ENCODE measurements at places on chromosomes 16 and 17.

- no peak for DNase-seq
These were observed 27.3 kb upstream of the HS3ST2 start for GRCh38 chr16:22786691-22787090.

GRCh38 chr17:76820039-76820438 lies 48.2 kb upstream of the MGAT5B start:
- no peak for DNase-seq

DNA sequence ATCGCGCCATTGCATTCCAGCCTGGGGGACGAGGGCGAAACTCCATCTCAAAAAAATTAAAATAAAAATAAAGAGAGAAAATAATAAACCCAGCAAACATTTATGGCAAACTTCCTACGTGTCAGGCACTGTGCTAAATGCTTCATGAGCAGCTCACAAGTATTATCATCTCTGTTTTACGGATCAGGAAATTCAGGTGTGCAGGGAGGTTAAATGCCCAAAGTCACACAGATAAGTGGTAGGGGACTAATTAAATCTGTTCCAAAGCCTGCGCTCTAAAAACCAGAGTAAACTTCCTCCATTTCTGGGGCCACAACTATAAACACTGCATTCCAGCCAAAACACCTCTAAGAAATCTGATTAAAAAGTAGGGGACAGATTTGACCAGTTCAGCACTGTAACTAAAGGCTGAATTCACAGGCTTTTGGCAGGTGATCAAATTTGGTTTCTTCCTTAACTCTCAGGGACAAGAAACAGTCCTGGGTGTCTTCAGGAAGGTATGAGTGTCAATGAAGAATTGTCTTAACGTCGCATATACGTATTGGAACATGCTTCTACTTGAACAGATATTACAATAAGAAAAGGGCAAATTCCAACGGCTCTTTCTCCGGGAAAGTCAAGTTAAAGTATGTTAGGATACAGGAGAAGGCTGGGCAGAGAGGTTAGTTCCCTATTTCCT lies 996 bp downstream of the STRADA start:
- DNase-seq = no peak

GRCh38 chr16:8547762-8548161 lies 42.5 kb downstream of the TMEM114 start:
- no peak for DNase-seq

- no peak for DNase-seq
These were observed 113.9 kb upstream of the ADAMTS18 start for GRCh38 chr16:77548766-77549165.

GRCh38 chr17:34884597-34884996 lies 76.7 kb downstream of the CCT6B start:
- no peak for DNase-seq

- DNase-seq = no peak
These were observed 88.5 kb downstream of the SMG6 start for GRCh38 chr17:2214929-2215615.

DNA sequence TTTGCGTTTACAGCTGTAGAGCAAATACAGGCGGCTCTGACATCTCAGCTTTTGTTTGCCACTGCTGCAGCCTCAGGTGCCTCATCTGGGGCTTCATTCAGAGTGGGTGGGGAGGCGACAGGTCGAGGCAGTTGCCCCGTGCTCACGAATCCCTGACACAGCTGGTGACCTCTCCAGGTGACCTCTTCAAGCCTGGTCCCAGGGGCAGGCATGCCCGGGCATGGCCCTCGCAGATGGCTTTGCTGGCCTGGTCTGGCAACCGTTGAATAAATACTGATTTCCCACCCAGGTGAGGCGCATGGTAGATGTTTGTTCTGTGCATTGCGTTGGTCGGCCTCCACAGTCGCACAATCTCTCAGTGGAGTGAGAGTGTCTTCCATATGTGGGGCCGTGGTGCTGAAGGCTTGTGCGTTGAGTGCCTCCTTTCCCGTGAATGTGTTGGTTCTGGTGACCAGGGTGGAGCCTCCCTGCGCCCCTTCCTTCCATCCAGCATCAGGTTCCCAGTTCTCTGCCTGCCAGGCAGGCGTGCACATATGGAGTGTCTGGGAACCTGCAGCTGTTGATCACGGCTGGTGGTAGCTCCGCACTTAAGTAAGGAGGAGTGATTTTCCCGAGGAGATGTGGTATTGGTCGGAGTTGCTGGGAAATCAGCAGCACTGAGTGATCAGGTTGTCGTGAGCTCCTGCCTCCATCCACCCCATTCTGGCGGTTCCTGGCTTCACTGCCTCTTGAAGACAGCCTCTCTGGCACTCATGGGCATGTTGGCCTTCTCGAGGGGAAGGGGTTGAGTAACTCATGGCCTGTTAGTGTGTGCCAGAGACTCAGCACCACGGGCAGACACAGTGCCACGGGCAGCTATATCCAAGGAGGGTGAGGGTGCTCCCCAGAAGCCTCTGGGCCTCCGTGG lies 149.7 kb downstream of the RPTOR start:
- no peak for DNase-seq

DNA sequence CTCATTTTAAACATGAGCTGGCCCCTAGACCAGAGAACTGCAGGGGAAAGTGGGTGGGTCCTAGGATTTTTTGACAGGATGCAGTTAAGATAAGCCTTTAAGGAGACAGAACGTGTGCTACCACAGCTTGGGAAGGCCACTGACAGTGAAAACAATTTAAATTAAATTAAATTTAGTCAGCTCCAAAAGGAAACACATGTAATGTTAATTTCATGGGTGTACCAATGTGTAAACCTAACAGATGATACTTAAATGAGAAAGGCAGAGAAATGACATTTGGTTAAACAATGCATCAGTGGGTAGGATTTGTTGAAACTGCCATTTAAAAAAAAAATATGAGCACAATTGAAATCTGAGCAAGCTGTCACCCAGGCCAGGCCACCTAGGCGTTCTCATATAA lies 250.8 kb downstream of the XYLT1 start:
- no peak for DNase-seq

- no peak for DNase-seq
These were observed 947 bp downstream of the SLC7A6OS start for GRCh38 chr16:68309799-68310198.

GRCh38 chr16:72744076-72744793 lies 303.7 kb downstream of the ZFHX3 start:
- no peak for DNase-seq

DNA sequence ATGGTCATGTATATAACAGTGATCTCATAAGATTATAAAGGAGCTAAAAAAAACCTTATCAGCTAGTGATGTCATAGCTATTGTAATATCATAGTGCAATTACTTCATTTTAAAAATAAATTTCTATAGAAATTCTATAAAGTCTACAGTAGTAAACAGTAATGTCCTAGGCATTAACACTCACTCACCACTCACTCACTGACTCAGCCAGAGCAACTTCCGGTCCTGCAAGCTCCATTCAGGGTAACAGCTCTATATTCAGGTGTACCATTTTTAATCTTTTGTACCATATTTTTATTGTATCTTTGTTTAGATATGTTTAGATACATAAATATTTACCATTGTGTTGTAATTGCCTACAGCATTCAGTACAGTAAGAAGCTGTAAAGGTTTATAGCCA lies 524.4 kb upstream of the CDH5 start:
- no peak for DNase-seq

DNA sequence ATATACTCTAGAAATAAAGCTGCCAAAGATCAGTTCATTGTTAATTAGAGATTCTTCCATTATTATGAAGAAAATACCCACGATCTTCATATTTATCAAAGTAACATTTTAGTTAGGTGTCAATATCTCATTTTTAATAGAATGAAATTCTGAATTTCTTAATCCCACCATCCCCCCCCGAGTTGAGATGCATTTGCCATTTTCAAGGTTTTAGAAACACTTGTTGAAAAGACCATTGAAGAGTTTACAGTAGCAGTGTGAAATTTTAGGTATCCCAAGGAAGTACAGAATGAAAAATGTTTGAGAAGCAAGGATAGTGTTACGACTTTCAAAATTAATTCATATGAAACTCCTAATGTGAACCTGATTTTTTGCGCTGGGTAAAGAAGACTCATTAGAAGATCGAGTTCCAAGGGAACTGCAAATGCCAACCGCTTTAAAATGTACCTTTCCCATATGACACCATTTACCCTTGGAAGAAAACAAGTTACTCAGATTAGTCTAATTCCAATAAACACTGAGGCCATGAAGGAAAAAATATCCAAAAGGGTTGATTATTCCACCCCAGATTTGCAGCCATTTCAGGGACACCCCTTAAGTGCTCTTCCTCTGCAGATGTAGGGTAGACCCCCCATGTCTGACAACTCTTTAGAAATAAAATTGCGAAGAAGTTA lies 731 bp downstream of the IKZF3 start:
- no peak for DNase-seq

GRCh38 chr16:29743827-29744531 lies 1.8 kb downstream of the C16orf54 start:
- no peak for DNase-seq

DNA sequence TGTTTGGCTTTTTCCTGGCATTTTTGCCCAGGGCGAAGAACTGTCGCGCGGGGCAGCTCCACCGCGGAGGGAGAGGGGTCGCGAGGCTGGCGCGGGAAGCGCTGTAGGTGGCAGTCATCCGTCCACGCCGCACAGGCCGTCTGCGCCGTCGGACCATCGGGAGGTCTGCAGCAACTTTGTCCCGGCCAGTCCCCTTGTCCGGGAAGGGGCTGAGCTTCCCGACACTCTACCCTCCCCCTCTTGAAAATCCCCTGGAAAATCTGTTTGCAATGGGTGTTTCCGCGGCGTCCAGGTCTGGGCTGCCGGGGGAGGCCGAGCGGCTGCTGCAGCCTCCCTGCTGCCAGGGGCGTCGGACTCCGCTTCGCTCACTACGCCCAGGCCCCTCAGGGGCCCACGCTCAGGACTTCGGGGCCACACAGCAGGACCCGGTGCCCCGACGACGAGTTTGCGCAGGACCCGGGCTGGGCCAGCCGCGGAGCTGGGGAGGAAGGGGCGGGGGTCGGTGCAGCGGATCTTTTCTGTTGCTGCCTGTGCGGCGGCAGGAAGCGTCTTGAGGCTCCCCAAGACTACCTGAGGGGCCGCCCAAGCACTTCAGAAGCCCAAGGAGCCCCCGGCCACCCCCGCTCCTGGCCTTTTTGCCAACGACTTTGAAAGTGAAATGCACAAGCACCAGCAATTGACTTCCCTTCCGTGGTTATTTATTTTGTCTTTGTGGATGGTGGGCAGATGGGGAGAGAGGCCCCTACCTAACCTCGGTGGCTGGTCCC lies 2.3 kb upstream of the CBX4 start:
- DNase-seq = no peak

DNA sequence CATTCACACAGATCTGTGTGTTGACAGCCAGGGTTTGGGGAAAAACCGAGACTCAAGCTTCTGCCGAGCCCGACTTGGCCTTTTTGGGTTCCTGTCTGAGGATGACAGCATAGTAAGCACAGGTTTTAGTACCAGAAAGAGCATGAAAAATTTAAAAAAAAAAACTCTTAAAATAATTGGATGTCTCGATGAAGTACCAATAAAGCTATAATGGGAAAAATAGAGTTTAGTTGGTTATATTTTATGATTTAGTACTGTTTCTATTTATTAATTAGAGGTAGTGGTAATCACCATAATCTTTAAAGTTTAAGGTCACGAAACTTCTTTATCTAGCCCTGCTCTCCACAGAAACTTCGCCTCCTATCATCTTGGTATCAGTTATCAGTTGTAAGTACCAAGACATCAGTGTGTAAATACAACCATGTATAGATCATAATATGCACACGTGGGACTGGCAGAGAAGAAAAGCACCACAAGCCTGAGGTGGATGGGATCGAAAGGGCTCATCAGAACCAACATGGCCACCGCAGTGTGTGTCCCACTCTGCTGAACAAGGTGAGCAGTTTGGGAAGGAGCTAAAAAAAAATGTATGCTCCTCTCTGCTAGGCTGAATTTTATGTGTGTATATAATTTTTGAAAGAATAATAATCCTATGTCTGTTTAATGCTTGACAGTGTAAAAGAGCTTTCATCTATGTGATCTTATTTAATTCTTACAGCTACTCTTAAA lies 14.4 kb upstream of the EEF2K start:
- no peak for DNase-seq

- no peak for DNase-seq
These were observed 17.7 kb downstream of the TCF25 start for GRCh38 chr16:89890886-89891657.

GRCh38 chr17:1830288-1830687 lies 483 bp downstream of the RPA1 start:
- DNase-seq = no peak

DNA sequence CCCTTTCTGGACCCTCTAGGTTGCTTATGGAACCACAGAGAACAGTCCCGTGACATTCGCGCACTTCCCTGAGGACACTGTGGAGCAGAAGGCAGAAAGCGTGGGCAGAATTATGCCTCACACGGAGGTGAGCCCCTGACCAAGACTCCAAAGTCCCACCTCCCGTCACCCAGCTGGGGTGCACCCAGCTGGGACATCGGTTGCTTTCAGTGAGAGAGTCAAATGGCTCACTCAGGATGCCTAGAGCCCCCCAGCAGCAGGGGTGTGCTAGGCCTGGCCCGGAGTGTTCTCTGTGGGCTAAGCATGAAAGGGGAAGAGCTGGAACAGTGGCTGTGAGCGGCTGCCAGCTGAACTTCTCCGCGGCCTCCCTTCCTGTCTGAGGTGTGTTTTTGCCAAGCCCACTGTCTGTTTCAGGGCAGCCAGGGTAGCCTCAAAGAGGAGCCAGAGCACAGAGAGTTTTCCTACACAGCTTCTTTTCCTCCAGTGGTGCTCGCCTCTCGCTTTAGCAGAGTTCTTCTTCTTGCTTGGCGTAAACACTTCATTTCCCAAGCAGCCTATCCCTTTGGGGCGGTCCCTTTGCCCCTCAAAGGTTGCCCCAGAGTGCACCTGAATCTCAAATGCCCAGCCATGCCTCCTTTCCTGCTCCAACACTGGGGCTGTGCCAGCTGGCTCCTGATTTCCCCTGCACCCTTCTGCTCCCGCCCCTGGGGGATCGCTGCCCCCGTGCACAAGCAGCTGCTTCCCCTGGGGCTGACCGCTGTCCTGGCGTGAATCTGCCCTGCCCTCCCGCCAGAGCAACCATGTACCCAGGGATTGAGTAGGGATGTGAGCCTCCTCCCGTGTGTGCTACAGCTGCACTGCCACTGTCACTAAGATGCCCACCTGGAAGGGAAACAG lies 2.6 kb upstream of the CHAD start:
- DNase-seq = no peak

GRCh38 chr17:66963521-66963908 lies 992 bp upstream of the CACNG4 start:
- DNase-seq = no peak

DNA sequence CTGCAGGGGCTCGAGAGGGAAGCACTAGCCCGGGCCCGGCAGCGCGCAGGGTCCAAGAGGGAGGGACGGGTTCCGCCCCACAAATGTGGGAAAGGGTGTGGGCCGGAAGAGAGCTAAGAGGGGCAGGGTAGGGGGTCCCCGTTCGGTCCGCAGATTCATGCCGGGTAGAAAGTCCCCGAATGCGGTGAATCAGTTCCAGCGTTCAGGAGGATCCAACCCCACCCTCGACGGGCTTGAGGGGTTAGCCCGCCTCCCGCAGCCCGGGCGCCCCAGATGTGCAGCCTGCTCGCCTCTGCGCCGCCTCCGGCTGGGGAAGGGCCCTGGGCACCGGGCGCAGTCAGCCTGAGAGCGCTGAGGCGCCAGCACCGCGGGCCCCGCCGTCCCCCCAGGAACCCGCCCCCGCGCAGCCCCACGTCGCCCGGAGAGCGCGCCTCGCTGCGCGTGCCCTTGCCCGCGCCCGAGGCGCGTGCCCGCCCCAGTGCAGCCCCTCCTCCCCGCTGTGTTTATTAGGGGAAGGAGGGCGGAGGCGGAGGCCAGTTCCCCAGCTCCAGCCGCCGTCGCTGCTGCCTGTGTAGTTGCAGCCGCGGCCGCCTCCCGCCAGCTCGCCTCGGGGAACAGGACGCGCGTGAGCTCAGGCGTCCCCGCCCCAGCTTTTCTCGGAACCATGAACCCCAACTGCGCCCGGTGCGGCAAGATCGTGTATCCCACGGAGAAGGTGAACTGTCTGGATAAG lies at the start of gene LASP1:
TSS of gene LASP1 (plus strand) at position 533 of the 733 bp plus-strand sequence. CDS start at position 665, 132 bp downstream.
- DNase-seq = peak; percentile 93

Data from D721Med (cell line).